AG20443 (cell line): ENCODE measurements at places on chromosomes 1 and 21.

DNA sequence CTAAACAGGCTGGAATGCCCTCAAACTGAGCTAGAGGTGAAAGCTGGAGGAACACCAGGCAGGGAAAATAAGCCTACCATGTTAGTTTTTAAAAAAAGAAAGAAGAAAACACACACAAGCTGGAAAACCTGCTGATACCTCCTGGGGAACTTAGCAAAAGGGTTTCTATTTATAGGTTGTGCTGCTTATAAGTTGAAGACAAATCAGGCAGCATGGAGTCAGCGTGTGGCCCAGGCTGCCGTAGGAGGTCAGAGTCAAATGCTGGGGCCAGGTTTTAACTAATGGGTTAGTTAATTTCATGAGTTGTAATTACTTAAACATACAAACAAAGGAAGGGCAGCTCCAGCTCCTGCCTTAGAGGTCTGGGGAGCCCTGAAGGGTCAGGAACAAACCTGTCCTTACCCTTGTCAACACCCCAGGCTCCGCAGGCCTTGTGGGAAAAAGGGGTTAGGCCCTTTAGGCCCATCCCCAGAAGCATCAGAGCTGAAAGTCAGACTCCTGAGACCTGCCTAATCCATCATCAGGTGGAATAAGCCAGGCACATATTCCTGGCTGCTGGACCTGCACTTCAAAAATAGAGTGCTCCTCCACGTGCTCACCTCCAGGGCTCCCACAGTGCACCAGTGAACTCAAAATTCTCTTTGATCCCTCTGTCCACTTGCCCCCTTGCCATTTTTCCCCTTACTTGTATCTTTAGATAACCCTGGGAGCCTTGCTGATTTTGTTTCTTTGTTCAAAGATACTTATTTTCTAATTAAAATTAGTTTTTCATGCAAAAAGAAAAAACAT is 59.7 kb downstream of the BRINP2 start:
- DNase-seq: no peak

GRCh38 chr1:91948097-91948496 is 1.1 kb upstream of the BRDT start:
- no peak for DNase-seq

GRCh38 chr1:230745071-230745470 is 2.1 kb upstream of the CAPN9 start:
- DNase-seq: no peak

DNA sequence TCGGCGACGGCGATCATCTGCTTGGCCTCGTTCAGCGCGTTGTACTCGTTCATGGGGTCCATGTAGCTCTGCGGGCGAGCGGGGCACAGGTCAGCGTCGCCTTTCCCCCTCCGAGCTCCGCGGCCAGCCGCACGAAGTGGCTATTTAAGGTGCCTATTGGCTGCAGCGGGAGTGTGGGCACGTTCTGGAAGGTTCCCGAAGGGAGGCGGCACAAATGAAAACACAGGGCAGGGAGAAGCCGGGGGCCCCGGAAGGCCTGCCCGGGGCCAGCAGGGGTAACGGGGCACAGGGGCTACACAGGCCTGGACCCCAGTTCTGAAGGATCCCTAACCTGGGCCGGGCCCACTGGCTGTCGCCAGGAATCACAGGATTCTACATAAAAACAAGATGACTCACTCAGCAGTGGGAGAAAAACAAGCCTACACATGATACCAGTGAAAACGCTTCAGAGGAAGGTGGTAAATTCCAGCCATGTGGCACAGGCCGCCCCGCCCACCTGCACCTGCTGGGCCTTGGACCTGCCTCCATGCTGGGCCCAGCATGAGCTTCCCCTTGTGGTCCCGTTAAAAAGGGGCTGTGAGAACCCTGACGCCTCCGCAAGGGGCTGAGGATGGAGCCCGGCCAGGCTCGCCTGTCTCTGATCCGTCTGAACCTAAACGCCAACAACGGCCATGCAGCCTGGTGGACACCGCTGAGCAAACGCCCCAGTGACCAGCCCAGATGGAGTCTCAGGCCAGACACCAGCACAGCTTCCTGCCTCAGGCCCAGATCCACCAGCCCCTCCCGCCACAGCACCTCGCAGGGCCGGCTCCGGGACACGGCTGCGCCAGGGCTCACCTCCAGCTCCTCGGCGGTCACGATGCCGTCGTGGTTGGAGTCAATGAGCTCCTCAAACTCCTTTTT is 3.9 kb upstream of the TNFRSF4 start:
- no peak for DNase-seq

DNA sequence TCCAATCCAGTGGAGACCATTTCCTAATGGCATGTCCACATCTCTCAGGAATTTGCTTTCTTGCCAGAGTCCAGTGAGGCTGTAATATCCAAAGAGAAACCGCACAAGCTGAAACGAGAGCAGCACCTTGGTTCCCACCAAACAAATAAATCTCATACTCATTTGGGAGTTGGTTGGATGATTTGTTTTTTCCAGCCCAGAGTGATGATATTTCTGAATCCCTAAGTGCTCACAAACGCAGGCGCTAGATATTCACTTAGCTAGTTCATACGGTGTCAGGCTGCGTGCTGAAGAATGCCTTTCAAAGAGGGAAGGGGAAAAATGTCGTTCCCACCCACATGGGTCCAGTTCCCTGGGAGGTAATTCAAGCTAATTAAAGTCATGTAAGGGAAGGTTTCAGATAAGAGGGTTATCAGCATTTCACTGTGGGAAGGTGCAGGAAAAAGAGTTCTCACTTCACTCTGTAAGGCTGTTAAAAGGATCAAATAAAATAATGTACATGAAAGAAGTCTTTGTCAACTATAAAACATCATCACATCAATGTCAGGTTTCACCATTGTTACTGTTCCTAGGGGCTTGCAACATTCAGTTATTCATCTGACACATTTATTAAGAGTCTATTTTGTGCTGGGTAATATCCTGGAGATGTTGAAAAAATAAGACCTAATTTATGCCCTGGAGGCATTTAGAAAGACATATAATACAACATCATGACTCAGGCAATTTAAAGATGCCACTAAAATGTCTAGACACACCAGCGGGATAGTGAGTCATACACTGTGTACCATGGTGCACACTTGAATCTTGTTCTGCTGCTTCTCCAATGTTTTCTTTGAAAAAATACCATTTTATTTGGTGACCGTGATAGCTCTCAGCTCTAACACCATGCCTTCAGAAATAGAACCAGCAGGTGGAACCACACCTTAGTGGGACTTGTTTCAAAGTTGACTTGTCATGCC is 19.3 kb downstream of the DPT start:
- DNase-seq: peak; percentile 83

GRCh38 chr21:45080232-45080631 is 5.9 kb downstream of the ADARB1 start:
- DNase-seq: no peak

DNA sequence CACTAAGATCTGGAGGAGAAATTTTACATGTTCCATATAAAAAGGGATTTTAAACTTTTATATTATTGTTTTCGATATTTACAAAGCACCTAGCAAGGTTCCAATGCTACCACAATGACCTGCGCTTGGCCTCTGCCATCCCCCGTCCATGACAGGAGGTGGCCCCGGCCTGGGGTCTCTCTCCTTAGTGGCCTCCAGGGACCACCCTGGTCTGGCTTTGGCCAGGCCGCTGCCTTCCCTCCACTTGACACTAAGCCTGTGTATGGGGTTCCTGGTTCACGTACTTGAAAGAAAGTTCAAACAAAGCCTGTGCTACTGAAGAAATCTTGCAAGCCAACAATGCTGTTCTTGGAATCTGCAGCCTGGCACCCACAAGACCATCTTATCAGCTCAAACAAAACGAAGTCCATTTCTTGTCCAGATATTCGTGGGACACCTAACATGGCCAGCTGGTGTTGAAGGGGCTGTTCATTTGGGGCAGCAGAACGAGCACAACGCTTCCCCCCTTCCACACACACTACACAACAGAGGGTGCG is 12.8 kb downstream of the PRDM15 start:
- DNase-seq: no peak

DNA sequence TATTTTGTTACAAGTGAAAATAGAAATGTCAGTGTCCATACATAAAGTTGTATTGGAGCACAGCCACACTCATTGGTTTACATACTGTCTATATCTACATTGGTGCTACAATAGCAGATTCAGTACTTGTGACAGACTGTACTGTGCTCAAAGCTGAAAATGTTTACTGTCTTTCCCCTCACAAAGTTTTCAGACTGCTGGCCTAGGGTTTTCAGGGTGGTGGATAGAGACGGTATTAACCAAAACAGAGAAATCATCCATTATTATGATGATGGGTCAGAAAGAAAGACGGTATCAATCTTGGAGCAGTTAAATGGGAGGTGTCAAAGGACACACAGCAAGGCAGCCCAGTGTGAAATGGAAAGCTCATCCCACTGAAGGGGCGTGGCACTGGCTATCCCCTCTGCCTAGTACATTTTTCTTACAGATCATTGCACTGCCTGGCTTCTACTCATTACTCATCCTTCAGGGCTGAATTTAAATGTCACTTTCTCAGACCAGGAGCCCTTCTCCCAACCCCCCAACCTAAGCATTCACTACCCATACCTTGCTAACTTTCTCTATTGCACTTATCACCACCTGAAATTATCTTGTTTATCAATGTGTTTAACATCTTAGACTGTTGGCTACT is 10.2 kb downstream of the JAK1 start:
- peak; percentile 48 for DNase-seq
